ENCODE measurements at places on chromosomes 5 and 9. TPM values are rescaled to one million over a fixed set of nuclear protein-coding genes. Genes with fewer than 3 reads are reported as not detected.

The NUTM2G gene
- total RNA-seq: not detected

The ADRB2 gene
- 3.0 TPM for total RNA-seq

The SH2D3C gene
- 16.7 TPM for total RNA-seq

The SERF1B gene
- total RNA-seq: 36.2 TPM

The DRD1 gene
- total RNA-seq: not detected

The IGFBPL1 gene
- total RNA-seq: 1.3 TPM

The CEL gene
- total RNA-seq: 0.26 TPM

The PCDHGB1 gene
- not detected for total RNA-seq

The MYMK gene
- not detected for total RNA-seq

The CREBRF gene
- total RNA-seq: 19.7 TPM

The NUDT12 gene
- total RNA-seq: 10.6 TPM

The UBAP2 gene
- 9.2 TPM for total RNA-seq

The SOHLH1 gene
- not detected for total RNA-seq

The TRIM52 gene
- 22.1 TPM for total RNA-seq

The CA9 gene
- total RNA-seq: not detected

The ANGPTL2 gene
- 10.2 TPM for total RNA-seq

The CDKN2B gene
- 11.8 TPM for total RNA-seq

The RMRP gene
- total RNA-seq: 2,632 TPM

The TSSK1B gene
- total RNA-seq: not detected

The C5orf34 gene
- 0.29 TPM for total RNA-seq

The CCNI2 gene
- total RNA-seq: not detected

The TLR4 gene
- total RNA-seq: 25.6 TPM

The EIF4EBP3 gene
- total RNA-seq: 7.8 TPM

The ALDOB gene
- total RNA-seq: 0.95 TPM

The PAPPA gene
- total RNA-seq: 4.2 TPM

The ZNF608 gene
- total RNA-seq: 1,086 TPM

The MOB3B gene
- 15.6 TPM for total RNA-seq

The RNF183 gene
- total RNA-seq: not detected

The CDC20B gene
- total RNA-seq: 0.35 TPM

The CDH9 gene
- not detected for total RNA-seq

The LRRC19 gene
- total RNA-seq: not detected

The WNT8A gene
- total RNA-seq: not detected

The TRPM3 gene
- 0.51 TPM for total RNA-seq

The SLC36A3 gene
- total RNA-seq: not detected

The TRIP13 gene
- total RNA-seq: 1.2 TPM

The RGS7BP gene
- total RNA-seq: 19.4 TPM

The F12 gene
- total RNA-seq: not detected

The GABRG2 gene
- total RNA-seq: not detected

The CCL27 gene
- not detected for total RNA-seq

The UBE2QL1 gene
- not detected for total RNA-seq

The PCDHB13 gene
- total RNA-seq: 26.1 TPM

The RASEF gene
- 0.59 TPM for total RNA-seq

The CD274 gene
- 6.2 TPM for total RNA-seq

The C9orf50 gene
- 0.35 TPM for total RNA-seq

The SGCD gene
- total RNA-seq: 86.5 TPM

The MEIKIN gene
- total RNA-seq: not detected

Measured in uterus (tissue), 4 donors.